NCI-H526 treated with DMSO at 0.1 percent for 48 hours (cell line): ENCODE measurements at places on chromosomes 7 and 10.

- no peak for DNase-seq
Measured at GRCh38 chr7:34463830-34464229, 194.2 kb upstream of the NPSR1 start.

DNA sequence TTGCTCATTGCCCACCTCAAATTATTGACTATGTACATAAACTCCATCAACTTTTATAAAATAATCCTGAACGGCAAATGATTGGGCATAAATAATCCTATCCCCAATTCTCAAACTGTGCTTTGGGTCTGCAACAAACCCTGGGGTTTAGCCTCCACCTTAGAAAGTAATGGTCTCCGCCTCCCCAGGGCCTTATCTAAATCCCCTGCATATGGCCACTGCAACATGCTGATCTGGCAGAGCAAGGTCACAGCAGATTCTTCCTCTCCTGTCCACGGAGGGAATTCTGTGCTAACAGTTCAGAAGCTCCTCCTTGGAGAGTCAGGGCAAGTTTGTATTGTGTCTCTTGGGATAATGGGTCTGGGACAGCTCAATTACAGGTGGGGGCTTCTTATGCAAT lies 18.4 kb downstream of the FXYD4 start:
- DNase-seq: no peak

GRCh38 chr7:69177941-69178494 lies 420.3 kb upstream of the AUTS2 start:
- DNase-seq: no peak

- DNase-seq: no peak
Measured at GRCh38 chr10:71517298-71518169, 120.8 kb downstream of the CDH23 start.

DNA sequence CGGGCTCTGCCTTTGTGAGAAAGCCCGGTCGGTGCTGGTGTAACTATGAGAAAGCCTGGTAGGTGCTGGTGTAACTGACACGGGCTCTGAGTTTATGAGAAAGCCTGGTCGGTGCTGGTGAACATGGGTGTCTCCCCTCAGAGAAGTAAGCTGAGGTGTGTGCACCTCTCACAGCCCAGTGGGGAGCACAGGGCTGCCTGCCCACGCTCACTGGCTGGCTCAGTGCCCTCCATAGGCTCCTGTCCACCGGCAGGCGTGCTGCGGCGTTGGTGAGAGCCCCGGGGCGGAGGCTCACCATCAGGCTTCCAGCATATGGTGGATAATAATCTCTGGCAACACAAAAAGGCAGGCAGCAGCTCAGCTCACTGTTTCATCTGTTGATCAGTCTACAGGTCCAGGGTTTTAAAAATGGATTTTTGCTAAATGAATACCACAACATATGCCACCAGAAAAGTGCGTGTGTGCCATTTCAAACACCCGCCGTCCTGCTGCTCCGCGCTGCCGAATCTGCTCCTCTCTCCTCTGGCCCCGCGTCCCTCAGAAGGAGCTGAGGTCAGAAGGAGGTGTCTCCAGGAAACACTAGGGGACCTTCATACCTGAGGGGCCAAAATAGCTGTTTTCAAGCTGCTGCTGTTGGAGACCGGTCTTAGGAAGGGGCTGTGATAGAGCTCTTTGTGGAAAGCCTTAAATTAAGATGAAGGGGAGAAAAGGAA lies 365.7 kb downstream of the DNAJB6 start:
- no peak for DNase-seq

GRCh38 chr7:44117801-44118429 lies 5.4 kb downstream of the POLD2 start:
- no peak for DNase-seq

- DNase-seq: no peak
Measured at GRCh38 chr10:50279489-50279888, 28.2 kb upstream of the ASAH2 start.

GRCh38 chr7:69840248-69840647 lies 242.0 kb downstream of the AUTS2 start:
- peak; percentile 57 for DNase-seq

DNA sequence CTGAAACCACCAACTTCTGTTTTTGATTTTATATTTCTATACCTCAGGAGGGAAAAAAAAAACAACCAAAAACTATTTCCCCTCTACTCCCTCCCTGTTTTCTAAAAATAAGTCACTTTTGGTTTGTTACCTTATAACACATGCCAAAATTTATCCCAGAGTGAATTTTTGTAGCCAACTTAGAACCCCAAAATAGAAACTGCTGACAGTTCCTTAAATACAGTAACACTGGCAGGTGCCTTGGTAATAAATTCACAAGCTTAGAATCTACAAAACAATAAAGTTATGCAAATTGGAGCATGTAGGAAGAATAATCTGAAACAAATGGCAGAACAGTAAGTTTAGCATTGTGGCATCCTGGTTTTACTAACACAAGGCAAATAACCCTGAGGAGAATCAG lies 165.0 kb upstream of the HDAC9 start:
- no peak for DNase-seq

- no peak for DNase-seq
Measured at GRCh38 chr10:47035819-47036337, 124.7 kb downstream of the PTPN20 start.

GRCh38 chr10:30228417-30229036 lies 120.6 kb downstream of the MTPAP start:
- DNase-seq: no peak

DNA sequence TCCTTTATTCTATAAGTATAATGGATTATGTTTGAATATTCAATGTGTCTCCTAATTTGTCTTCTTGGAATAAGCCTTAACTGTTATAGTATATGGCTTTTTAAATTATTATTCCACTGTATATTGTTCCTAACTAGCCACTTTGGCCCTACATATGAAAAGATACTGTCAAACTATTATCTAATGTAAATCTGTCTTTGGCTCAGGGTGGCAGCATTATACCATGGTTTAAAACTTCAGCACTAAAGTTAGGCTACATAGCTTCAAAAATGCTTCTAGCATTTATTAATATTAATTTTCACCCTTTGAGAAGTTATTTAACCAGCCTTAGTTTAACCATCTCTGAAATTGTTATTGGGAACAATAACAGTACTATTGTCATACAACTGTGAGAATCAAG lies 543.1 kb upstream of the MBL2 start:
- DNase-seq: no peak
